AG08396 (cell line): ENCODE measurements at places on chromosomes 3 and 15.

DNA sequence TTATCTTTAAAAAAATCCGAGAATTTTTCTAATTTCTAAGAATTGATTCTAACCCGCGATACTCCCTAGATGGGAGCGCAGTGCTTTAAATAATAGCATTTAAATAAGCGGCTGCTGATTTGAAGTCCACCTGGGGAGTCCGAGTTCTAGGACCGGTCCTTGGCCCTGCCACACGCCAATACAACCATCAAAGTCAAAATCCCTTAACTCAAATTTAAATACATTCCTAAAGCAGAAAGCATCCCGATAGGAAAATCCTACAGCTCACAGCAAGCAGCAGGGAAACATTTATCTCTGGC lies 508 bp upstream of the ECT2 start:
- no peak for DNase-seq

DNA sequence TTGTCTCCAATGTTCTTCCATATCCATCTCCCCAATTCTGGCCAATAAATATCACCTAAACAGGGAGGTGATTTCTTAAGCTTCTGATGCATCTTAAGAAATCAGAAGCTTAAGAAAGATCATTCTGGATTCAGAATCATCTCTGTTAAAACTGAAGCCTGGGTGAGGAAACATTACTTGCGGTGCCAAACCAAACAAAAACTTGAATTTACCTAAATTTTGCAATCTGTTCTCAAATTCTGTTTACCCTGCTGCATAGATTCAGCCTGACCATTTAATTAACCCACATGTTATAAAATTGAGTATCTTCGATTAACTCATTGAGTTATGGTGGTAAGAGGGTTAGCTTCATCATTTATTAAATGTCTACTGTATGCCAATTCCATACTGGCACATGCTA lies 204.4 kb upstream of the ZNF385D start:
- no peak for DNase-seq

GRCh38 chr3:50245251-50245745 lies 9.3 kb downstream of the GNAI2 start:
- no peak for DNase-seq

- DNase-seq = no peak
Observed at GRCh38 chr3:64691051-64691450, 3.3 kb upstream of the ADAMTS9 start.
